ENCODE measurements at places on chromosomes 5 and 9.

GRCh38 chr5:136182618-136183017 is 10.3 kb downstream of the SMIM32 start:
- no peak for DNase-seq

GRCh38 chr5:39570403-39571027 is 145.7 kb upstream of the DAB2 start:
- peak; percentile 43 for DNase-seq

DNA sequence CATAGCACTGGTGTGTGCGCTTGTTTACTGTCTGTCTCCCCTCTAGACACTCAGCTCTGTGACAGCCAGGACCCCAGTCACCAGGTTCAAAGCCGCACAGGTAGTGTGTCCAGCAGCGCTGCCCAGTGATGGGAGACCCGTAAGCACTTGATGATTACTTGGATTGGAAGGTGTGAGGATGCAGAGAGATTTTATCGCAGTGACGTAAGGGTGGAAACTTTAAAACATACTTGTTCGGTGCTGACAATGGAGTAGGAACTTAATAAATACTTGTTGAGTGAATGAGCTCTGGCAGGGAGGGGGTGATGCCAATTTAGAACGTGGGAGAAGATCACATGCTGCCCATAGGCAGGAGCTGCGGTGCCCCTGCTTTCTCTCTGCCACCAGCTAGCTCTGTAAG is 99.2 kb upstream of the PITX1 start:
- no peak for DNase-seq

DNA sequence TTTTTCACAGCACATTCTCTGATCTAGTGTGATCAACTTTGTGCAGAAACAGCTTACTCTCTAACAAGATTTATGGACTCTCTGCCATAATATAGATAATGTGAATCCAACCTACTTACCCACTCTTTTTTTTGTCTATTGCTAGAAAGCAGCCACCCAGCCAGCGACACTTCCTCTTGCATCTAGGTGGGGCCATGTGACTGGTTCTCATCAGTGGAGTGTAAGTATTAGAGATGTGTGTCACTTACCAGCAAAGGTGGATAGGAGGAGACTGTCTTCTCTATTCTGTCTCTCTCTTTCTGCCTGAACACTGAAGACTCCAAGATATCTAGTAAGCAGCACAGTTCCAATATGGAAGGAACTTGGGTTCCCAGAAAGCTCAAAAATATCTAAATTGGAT is 174.8 kb downstream of the MCTP1 start:
- DNase-seq = peak; percentile 11

DNA sequence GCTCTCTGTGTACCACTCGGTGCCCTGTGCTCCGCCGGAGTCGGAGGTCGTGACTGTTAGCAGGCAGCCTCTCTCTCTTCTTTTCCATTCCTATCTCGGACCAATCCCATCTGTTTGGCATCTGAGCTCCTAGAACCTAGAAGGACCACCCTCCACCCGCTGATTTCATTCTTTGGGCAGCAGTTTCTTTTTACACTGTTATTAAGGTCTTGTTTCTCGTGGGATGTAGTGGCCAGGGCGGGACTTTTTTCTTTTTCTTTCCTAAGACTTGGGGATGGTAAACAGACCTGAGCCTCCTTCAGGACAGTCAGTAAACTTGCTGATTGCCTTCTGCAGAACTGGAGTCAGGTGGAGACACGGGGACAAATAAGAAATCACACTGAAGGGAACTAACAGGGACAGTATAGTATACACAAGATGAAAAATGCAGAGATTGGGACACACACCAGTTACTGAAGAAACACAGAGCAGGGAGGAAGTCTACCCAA is 500 bp downstream of the URM1 start:
- DNase-seq = peak; percentile 24

All from suppressor macrophage (primary cell).